Smooth muscle cell of trachea (primary cell): ENCODE measurements at places on chromosomes 7 and 10. TPM values are rescaled to one million over a fixed set of nuclear protein-coding genes. Genes with fewer than 3 reads are reported as not detected.

Gene GRID2IP
- 0.15 TPM in 1 of 2 replicates, not detected in the other for total RNA-seq

Gene VWC2
- not detected in 2 replicates for total RNA-seq

Gene PTN
- 35.4 and 36.9 TPM in 2 replicates for total RNA-seq

Gene STEAP2
- 37.7 and 48.5 TPM in 2 replicates for total RNA-seq

Gene PLAU
- total RNA-seq, result 67.8 and 114 TPM in 2 replicates

Gene FIS1
- 130 and 262 TPM in 2 replicates for total RNA-seq

Gene TMEM196
- not detected in 2 replicates for total RNA-seq

Gene SLC26A3
- not detected in 2 replicates for total RNA-seq

Gene TRPV6
- not detected in 2 replicates for total RNA-seq

Gene ADAMTS14
- total RNA-seq, result 14.8 and 29.4 TPM in 2 replicates

Gene GIMAP8
- 0.15 TPM in 1 of 2 replicates, not detected in the other for total RNA-seq

Gene CACNA2D1
- 54.1 and 57.2 TPM in 2 replicates for total RNA-seq
